ENCODE measurements at places on chromosomes 12 and 14.

DNA sequence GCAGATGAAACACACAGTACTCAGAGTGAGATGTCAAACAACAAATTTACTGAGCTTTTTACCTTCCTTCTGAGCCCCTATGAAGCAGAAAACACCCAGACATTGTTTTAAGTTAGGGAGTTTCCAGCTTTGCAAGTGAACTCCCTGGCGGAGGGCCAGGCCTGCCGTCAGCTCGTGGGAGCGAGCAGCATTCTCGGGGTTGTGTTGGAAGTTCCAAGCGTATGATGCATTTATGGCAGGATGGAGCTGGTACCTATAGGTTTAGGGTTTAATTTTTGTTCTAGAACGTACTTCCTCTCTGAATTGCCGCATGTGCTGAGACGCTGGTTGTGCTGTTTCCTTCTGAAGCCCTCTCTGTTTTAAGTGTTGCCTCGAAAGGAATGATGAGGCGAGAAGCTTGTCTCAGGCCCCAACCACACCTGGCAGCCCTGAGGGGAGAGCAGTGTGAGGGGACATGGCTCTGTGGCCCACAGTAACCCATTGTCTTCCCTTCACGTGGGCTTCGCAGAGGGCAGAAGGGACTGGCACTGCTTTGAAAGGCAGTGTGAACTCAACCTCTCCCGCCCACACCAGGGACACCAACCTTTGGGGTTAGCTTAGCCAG, 76.6 kb downstream of the SSPN start:
- no peak for DNase-seq

DNA sequence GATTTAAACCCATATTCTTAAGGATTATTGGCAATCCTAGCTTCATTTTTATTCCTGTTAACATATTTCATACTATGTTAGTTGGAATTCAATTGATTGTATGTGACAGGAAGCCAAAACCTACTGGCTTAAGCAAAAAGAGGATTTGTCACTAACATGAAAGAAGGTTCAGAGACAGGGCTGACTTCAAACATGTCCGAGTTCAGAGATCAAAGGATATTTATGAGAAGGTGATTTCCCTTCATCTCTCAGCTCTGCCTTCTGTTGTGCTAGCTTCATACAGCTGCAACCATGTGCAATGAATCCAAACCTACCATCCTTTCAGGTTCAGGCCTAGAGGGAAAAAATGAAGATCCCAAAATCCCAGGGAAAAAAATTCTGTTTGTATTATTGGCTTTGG, 349.7 kb downstream of the ATP23 start:
- no peak for DNase-seq

GRCh38 chr14:76473481-76474263, 97.7 kb downstream of the ESRRB start:
- DNase-seq, result no peak

GRCh38 chr14:35399083-35399937, 5.2 kb downstream of the NFKBIA start:
- peak; percentile 55 for DNase-seq

DNA sequence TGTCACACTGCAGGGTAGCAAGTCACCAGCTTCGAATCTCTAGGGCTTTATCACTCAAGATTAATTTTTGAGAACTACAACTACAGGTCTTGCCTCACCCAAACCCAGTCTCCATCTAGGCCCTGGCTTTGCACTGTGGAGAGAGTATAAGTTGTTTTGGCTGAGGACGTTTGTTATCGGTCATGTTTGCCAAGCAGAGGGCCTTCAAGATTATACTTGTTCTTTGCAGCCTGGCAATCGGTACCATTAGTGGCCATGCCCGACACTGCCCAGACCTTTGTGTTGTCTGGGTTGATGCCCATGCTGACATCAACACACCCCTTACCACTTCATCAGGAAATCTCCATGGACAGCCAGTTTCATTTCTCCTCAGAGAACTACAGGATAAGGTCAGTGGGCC, 25.7 kb downstream of the ARG2 start:
- no peak for DNase-seq

GRCh38 chr14:57652769-57653168, 159.1 kb upstream of the CCDC198 start:
- no peak for DNase-seq

- peak; percentile 86 for DNase-seq
Measured at GRCh38 chr12:104671409-104672095, 214.8 kb downstream of the CHST11 start.

DNA sequence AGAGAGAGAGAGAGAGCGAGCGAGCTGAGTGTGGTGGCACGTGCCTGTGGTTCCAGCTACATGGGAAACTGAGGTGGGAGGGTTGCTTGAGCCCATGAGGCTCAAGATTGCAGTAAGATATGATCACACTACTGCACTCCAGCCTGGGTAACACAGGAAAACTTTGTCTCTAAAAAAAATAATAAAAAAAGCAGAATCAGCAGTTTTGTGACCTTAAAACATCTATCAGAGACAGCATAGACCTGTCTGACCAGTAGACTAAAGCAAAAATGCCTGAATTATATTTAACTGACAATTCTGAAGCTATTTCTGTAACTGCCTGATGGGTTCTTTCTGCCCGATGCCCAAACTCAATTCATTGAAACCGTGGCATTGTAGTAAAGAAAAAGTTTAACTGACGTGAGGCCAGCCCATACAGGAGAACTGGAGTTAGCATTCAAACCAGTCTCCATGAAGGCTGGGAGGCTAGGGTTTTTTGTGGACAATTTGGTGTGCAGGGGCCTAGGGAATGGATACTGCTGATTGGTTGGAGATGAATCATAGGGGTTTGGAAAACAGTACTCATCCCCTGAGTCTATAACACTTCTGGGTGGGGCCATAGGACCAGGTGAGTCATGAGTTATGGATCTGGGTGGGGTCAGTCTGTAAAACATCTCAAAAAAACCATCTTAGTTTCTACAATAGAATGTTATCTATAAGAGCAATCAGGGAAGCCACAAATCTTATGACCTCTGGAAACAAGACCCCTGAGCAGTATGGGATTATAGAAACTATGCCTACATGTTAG, 8.0 kb upstream of the RASSF8 start:
- no peak for DNase-seq
